Mesangial cell (primary cell): ENCODE measurements at places on chromosomes 16 and 17. TPM values are rescaled to one million over a fixed set of nuclear protein-coding genes. Genes with fewer than 3 reads are reported as not detected.

The CCL17 gene
- total RNA-seq: not detected in 2 replicates

The KRTAP2-2 gene
- total RNA-seq: not detected in 2 replicates

The FBXW10 gene
- total RNA-seq: not detected in 2 replicates

The SOCS3 gene
- 40.2 and 61.6 TPM in 2 replicates for total RNA-seq

The SMIM22 gene
- not detected in 2 replicates for total RNA-seq

The KRT35 gene
- total RNA-seq: not detected in 2 replicates

The C1QL1 gene
- 2.2 TPM in 1 of 2 replicates, not detected in the other for total RNA-seq

The ANKRD11 gene
- total RNA-seq: 74.6 and 78.3 TPM in 2 replicates

The GNG13 gene
- total RNA-seq: not detected in 2 replicates

The KRT13 gene
- total RNA-seq: not detected in 2 replicates

The SCARF1 gene
- total RNA-seq: 2.7 and 13.0 TPM in 2 replicates

The MLLT6 gene
- 23.1 and 46.0 TPM in 2 replicates for total RNA-seq

The GALR2 gene
- total RNA-seq: 0.16 and 1.3 TPM in 2 replicates

The ATP2A1 gene
- total RNA-seq: 0.16 and 0.89 TPM in 2 replicates

The ZNRF1 gene
- 19.6 and 22.2 TPM in 2 replicates for total RNA-seq
